NCI-H2081 treated with DMSO at 0.1 percent for 48 hours (cell line): ENCODE measurements at places on chromosomes 2 and 18.
A peak's percentile ranks its signal among the peaks of the same experiment; 100 is the strongest.

GRCh38 chr2:24435391-24436316 lies 55.4 kb upstream of the NCOA1 start:
- DNase-seq: no peak

- DNase-seq: no peak
Observed at GRCh38 chr2:121596221-121597080, 52.8 kb downstream of the CLASP1 start.

- DNase-seq: no peak
Observed at GRCh38 chr2:136025057-136025973, 39.9 kb upstream of the DARS1 start.

DNA sequence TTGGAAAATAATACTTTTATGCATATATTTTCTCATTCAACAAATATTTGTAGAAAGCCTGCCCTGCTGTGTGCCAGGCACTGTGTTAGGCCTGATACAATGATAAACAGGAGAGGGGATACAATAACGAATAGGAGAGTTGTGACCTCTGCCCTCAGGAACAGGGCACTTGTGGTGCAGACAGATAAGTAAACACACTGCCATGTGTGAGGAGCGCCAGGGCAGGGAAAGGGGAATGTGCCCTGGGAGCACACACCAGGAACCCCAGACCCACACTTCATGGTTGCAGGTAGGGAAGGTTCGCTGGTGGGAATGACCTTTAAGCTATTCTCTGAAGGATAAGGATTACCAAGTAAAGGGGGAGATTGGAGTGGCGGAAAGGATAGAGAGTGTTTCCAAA lies 42.2 kb upstream of the DSC1 start:
- no peak for DNase-seq

GRCh38 chr2:218857371-218858137 lies 2.1 kb upstream of the WNT6 start:
- no peak for DNase-seq

DNA sequence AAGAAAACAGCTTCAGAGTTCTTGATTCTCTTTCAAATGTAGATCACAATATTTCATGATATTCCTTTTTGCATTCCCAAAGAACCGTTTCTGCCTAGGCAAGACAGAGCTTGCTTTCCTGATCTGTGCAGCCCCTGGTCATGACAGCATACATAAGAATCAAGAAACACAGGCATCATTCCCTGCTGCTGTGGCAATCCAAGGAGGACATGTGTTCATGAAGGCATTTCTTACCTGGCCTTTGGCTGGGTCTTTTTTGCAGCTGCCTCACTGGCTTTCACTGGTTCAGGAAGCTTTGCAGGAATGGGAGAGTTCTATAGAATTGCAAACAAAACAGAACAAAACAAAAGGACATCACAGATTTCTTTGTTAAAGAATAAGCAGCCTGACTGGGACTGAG lies 87.6 kb upstream of the NFU1 start:
- no peak for DNase-seq

GRCh38 chr2:74700643-74701372 lies 46.8 kb downstream of the SEMA4F start:
- no peak for DNase-seq

DNA sequence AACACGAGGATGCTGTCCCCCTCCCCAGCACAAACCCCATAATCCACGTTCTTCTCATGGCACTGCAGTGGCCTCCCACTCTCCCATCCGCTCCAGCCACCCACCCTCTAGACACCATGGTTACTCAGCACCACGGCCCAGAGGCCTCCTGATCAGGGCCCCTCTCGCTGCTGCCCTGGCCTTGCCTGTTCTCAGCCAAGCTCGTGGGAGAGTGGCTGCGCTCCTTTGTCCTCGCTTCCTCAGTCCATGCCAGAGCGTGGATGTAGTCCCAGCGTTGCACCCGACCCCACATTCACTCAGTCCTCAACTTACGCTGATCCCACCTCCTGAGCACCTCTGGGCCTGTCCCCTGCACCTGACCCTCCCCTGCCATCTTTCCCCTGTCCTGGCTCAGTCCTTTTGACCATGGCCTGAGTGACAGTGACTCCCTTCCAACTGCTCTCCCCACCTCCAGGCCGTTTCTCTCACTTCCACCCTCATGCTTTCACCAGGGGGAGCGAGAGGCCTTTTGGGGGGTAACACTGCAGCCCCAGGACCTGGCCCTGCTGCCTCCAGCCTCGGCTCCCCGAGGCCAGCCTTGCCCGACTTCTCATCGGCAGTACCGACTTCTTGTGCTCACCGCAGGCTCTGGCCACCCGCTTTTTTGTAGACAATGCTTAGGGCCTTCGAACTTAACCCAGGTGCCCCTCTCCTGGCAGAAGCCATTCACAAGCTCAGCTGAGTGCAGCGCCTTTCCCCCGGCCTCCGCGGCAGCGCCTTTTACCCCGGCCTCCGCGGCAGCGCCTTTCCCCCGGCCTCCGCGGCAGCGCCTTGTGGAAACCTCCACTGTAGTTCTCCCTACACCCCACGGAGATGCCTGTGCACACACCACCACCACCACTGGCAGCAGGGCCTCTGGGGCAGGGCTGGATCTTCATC lies 131.4 kb downstream of the CLIP4 start:
- no peak for DNase-seq

DNA sequence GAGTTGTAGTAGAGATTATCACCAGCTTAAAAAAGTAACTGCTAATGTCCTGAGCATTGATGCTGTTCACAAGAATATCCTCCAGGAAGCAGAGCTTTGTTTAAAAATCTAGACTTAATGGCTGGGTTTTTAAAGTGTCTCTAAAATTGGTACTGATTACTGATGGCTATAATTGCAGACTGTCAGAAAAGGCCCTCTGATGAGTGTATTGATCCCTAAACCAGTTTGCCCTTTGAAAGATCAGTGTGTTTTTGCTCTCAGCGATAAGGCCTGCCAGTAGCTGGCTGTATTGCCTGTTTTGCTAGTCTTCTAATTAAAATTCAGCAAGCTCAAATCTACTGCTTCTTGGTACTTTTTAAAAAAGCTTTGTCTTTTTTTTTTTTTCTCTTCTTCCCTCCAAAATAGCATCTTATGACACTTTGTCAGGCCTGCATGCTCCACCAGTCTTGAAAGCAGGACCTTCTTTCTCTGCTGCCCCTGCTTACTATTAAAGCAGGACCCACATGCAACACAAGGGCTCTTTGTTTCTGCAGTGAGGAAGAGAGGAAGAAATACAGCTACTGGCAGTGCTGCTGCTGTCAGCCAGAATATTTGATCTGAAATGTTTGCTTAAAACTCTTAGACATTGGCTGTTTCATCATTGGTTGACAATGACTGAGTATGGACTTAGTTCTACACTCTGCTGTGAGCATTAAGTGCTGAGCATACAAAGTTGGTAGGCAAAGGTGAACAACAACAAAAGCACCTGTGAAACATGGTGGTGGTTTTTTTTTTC lies 1.8 kb downstream of the SEC11C start:
- peak; percentile 63 for DNase-seq

DNA sequence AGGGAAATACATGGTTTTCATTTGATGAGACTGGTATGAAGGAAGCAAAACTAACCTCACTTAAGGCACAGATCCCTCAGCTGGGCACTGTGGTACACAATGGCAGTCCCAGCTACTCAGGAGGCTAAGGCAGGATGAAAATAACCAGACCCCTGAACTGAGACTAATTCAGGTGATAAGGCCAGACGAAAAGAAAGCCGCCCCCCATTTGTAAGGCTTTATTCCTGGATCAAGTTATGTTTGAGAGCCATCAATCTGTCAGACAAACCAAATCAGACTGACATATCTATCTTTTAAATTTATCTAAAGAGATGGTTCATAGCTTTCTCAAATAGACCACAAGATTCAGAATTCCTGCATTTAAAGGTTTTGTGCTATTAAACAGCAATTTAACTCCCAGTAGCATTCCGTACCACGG lies 4.1 kb downstream of the SRSF7 start:
- no peak for DNase-seq

- DNase-seq: no peak
Observed at GRCh38 chr2:119387381-119388129, 20.8 kb downstream of the DBI start.

GRCh38 chr2:240955306-240956170 lies 42.9 kb upstream of the SNED1 start:
- no peak for DNase-seq

DNA sequence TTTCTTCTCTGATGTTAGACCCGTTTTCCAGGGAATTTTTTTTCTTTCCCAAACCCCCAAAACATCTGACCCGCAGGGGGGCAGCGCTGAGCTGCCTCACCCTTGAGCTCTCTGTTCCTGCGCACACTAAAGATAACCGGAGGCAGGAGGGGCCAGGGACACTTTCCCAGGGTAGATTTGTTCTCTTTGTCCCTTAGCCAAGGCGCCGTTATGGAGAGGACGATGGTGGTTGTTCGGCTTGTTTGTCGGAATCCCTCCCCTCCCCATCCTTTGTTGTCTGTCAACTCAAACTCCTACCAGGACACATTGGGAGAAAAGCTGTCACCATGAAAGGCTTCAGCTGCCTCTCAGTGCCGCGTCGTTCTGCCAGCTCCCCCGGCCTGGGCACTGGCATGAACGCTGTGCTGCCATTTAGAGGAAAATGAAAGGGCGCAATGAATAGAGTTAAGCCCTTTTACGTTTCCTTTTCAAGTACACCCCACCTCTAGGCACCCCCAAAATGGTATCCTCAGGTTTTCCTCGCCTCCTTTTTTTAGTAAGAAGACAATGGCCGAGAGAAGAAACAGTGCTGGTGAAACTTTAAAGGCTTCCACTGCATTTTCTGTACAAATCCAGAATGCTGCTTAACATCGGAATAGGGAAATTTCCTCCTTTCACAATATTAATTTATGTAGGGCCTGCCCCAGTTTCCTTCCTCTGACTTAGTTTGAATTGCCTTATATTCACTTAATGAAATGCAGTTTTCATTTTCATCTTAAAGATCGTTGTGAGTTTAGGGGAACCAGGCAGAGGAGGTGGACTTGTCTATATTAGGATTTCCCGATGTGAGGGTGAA lies 62.1 kb downstream of the RND3 start:
- no peak for DNase-seq

- DNase-seq: no peak
Observed at GRCh38 chr18:74273394-74273793, 18.4 kb downstream of the CYB5A start.

- DNase-seq: peak; percentile 45
Observed at GRCh38 chr2:1769703-1770422, 25.5 kb upstream of the PXDN start.

DNA sequence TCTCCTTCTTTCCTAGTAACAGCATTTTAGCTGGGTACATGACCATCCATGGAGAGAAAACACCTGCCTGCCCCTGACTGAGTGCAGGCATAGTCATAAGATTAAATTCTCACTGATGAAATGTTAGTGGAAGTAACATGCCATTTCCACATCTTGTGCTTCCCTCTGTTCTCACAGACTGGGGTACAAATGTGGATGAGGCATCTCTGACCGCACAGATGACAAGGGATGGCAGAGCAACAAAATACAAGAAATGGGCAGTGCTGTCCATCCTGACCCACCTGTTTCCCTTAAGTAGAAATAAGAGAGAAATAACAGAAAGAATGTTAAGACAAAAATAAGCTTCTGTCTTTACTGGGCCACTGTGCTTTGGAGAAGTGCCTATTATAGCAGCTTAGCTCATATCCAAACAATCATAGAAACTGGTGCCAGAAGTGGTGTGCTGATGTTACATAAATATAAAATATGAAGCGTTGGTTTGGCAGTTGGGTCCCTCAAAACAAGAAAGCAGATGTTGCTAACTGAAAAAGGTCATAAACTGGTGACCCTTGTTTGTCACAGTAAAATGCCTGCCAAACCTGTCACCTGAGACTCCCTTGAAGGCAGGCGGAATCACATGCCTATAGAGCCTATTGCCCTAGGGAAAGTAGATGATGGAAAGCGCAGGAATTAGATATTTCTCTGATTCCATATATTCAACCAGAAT lies 72.4 kb upstream of the CCDC150 start:
- no peak for DNase-seq

DNA sequence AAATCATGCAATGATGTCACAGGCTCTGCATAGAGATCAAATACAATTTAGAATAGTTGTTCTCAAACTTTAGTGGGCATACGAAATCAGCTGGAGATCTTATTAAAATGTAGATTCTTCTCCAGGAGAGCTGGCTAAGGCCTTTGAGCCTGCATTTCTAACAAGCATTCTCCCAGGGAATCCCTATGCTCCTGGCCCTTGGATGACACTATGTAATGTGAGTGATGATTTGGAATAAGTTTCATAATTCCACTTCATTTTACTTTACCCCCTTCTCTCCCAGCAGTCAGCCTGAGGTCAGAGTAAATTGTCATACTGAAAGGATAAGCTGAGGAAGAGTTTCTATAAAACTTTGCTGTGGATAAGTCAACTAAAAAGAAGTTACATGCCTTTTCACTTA lies 189.1 kb downstream of the UBE2E3 start:
- no peak for DNase-seq

GRCh38 chr2:24739354-24740025 lies 53.7 kb downstream of the PTRHD1 start:
- DNase-seq: no peak

DNA sequence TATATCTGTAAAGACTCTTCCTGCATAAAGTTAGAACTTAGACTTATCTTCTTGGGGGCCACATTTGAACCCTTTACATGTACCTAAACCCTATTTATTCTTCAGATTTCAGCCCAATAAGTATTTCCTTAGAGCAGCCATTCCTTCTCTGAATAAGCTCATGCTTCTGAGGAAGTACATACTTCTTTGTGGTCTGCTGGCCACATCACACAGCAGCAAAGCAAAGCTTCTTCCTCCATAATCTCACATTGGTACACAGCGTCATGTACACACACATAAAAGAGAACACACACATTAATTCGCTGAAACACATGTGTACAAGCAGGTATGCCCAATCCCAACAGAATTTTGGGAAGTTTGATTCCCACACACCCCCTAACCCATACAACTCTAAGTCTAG lies 331.0 kb downstream of the CDH2 start:
- DNase-seq: no peak

GRCh38 chr18:30177056-30177455 lies 865.5 kb downstream of the DSC3 start:
- no peak for DNase-seq

DNA sequence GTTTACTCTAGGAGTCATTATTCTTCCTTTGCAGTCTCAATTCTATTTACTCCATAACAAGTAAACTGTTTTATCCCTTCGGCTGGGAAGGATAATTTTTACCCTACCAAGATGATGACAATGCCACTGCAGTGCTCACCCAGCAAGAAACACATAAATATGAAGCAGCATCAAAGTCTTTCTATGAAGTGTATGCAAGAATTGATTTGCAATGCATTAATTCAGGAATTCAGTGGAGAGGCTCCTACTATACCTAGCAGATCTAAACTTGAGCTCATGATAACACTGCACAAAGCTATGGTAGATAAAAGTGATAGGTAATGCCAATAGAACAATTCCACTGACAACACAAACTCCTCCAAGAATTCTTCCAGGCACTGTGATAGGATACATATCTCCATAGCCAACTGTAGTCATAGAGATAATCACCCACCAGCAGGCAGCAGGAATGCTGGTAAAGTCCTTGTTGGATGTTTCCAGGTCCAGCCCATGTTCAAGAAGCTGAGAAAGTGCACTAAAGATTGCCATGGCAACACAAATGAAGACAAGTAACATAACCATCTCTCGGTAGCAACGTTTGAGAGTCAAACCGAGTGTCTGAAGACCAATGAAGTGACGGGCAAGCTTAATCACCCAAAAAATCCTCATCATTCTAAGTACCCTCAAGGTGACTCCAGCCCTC lies 49.9 kb downstream of the KCNG3 start:
- DNase-seq: no peak
